Cerebellum (tissue), 4 donors: ENCODE measurements at places on chromosomes 13 and 19. TPM values are rescaled to one million over a fixed set of nuclear protein-coding genes. Genes with fewer than 3 reads are reported as not detected.

GRCh38 chr19:53771144-53771543 is 53.0 kb downstream of the NLRP12 start:
- DNase-seq = no peak

GRCh38 chr19:48896191-48896720 is 2.3 kb downstream of the TULP2 start:
- peak; percentile 76 for DNase-seq

Gene SHC2
- total RNA-seq = 7.3 TPM

Gene SIGLECL1
- total RNA-seq = not detected

GRCh38 chr19:33463199-33463598 is 58.4 kb downstream of the PEPD start:
- DNase-seq = no peak

Gene MAG
- total RNA-seq = 0.91 TPM

GRCh38 chr13:44048326-44048725 is 168.6 kb downstream of the LACC1 start:
- no peak for DNase-seq

Gene MAP3K10
- 17.7 TPM for total RNA-seq

DNA sequence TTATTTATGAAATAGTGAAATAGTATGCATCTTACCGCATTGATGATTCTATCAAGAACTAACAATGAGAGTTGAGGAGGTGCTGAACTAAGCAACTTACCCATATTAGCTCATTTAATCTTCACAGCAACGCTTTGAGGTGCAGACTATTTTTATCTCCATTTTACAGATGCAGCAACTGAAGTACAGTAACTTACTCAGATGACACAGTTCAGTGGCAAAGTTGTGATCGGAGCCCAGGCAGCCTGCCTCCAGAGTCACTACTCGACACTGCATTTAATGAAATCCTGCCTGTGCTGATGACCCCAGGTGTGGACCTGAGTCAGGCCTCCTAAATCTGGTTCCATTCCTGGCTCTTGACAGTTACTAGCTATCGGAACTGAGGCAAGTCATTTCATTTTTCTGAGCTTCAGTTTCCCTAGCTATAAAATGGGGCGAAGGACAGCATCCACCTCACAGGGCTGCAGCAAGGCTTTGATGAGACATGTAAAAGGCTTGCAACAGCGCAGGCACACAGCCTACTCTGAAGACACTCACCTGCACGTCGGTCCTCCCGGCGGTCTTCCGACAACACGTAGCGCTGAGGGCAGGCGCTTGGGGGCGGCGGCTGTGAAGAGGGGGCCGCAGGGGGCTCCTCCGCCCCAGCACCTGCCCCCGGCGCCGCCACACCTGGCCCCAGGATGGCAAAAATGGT is 1.5 kb downstream of the MYPOP start:
- no peak for DNase-seq

Gene ZNF181
- total RNA-seq = 34.4 TPM

DNA sequence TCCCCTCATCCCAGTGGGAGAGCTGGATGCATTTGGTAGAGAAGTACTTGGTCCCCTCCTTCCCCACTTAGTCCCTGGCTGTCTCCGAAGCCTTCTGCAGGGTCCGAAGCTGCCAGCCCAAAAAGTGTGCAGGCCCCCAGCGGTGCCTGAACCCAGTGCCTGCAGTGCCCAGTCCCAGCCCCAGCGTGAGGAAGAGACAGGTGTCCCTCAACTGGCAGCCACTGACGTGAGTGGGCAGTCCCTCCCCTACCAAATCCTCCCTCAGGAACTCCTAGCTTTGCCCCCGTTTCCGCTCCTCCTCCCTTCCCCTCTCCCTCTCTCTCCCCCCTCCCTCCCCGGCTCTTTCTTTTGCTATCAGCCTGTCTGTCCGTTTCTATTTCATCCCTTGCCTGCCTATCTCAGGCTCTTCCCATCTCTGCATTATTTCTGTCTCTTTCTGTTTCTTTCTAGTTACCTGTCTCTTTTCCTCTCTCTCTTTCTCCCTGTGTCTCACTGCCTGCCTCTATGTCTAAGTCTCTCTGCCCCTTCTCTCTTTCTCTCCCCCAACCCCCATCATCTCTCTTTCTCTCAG is 1.8 kb upstream of the LTBP4 start:
- DNase-seq = no peak

- DNase-seq = no peak
These were observed 230.1 kb downstream of the KCTD12 start for GRCh38 chr13:76656056-76656455.

- no peak for DNase-seq
These were observed 249.6 kb downstream of the ENOX1 start for GRCh38 chr13:43537124-43537523.

- DNase-seq = no peak
These were observed 123.0 kb downstream of the KDM4B start for GRCh38 chr19:5091684-5092480.

- no peak for DNase-seq
These were observed 181.8 kb downstream of the TBC1D4 start for GRCh38 chr13:75299913-75300862.

DNA sequence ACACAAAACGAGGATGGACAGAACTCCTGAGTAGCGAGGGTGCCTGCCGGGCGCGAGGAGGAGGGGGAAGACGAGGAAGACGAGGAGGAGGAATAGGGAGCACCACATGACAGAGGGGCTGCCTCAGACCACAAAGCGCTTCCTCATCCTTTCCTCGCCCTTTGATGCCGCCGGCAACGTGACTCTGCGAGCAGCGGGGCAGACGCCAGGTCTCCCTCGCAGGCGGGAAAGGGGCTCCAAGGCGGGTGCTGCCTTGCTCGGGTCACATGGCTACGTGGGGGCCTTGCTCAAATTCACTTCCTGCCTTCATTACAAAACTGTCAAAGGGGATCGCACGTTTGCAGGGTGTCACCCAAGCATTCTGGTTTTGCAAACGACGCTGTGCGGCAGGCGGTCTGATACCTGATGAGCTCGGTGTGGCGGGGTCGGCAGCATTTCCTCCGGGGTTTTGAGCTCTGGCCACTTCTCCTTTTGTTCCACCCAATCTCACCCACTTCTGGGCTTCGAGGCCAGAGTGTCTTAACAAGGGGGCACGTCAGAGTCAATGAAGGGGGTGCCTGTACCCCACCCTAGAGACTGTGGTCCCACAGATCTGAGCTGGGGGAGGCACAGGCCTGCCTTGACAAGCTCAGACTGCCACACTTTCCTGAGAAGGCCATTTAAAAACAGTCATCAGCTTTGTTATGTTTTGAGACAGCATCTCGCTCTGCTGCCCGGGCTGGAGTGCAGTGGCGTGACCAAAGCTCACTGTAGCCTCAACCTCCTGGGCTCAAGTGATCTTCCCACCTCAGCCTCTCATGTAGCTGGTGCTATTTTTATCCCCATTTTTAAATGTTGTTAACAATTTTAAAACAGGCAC is 14.9 kb downstream of the MAP2K2 start:
- no peak for DNase-seq
